ENCODE measurements at places on chromosomes 12 and 14. TPM values are rescaled to one million over a fixed set of nuclear protein-coding genes. Genes with fewer than 3 reads are reported as not detected.

ASCL1 gene
- total RNA-seq = not detected

IFI27L2 gene
- total RNA-seq = 58.4 TPM

ZNF26 gene
- 8.7 TPM for total RNA-seq

EXD2 gene
- total RNA-seq = 14.3 TPM

GALNT9 gene
- total RNA-seq = 4.1 TPM

ERP27 gene
- not detected for total RNA-seq

HNF1A gene
- total RNA-seq = 4.0 TPM

CCDC196 gene
- not detected for total RNA-seq

TXNDC16 gene
- total RNA-seq = 0.92 TPM

PITPNM2 gene
- 21.5 TPM for total RNA-seq

LHX5 gene
- total RNA-seq = not detected

CFAP54 gene
- 1.1 TPM for total RNA-seq

SERPINA9 gene
- not detected for total RNA-seq

GPR162 gene
- total RNA-seq = 0.38 TPM
